ENCODE measurements at places on chromosomes 7 and 10. TPM values are rescaled to one million over a fixed set of nuclear protein-coding genes. Genes with fewer than 3 reads are reported as not detected.
A peak's percentile ranks its signal among the peaks of the same experiment; 100 is the strongest.

DNA sequence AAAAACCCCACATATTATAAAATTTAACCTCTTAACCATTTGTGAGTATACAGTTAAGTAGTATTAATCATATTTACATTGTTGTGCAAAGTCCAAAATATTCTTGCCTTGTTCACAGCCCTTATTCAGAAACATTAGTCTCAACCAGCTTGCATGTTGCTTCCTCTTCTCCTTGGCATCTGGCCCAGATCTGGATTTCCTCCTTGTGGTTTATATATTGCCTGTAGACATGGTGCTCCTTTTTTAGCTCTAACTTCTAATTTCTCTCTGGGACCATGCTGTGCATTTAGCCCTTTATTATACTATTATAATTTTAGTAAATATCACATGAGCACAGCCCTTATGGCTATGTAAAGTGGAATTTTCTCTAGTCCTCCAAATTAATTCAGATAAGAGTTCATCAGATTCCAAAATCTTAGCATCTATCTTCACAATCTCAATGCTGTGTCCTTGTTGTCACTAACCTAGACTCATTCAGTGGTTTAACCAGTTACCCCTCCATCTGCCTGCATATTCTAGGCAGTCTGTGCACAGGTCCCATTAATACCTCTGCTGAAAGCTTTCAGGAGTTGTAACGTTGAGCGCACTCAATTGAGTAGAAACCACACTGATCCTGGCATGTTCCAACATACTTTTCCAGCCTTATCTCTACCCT, 7.9 kb downstream of the CPED1 start:
- DNase-seq: peak; percentile 84

- no peak for DNase-seq
These were observed 23.6 kb downstream of the MEST start for GRCh38 chr7:130515315-130516040.

GRCh38 chr7:91767820-91768219, 112.7 kb downstream of the MTERF1 start:
- no peak for DNase-seq

The TMEM229A gene
- not detected for total RNA-seq

The CUZD1 gene
- total RNA-seq: not detected

DNA sequence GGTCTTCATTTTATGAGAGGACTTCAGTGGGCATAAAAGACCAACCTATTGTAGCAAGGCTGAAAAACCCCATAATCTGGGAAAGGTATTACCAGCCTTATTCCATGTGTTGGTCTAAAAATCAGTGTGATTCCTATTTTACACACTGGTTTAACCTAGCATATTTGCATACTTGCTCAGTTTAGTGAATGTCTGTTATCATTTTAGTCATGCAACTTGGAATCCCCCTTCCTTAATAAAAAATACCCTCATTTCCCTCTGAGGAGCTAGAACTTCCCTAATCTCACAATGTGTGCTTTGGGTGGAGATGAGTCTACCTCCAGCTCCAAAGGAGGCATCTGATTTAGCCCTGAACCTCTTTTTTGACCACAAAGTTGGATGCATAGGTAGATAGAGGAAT, 312.8 kb upstream of the SORCS1 start:
- no peak for DNase-seq

The MBL2 gene
- total RNA-seq: not detected

The PTER gene
- not detected for total RNA-seq

- DNase-seq: no peak
These were observed 42.4 kb upstream of the FAM20C start for GRCh38 chr7:149791-150636.

DNA sequence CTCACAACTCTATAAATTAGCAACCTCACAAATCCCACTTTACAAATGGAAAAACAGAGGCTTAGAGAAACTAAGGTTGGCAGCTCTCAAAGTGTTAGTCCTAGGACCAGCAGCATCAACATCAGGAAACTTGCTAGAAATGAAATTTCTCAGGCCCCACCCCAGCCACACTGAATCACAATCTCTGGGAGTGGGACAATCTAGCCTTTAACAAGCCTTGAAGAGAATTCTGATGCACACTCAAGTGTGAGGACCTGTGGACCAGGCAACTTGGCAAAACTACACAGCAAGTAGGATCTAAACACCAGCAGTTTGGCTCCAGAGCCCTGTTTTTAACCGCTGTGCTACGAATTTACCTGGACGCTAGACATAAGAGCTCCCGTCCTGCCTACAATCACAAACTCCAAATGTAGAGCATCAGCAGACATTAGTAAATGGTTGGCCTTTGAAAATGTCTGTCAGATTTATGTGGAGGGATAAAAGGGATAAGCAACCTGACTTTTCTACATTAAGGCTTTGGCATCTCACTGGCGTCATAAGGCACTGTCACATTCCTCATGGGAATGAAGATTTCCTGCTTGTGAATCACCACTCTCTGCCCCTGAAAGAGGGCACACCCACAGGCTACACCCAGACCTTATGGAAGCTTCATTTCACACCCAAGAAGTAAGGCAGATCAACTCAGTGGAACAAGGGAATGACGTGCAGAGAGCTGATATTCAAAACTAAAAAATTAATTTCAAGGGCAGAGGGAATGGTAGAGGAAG, 34.5 kb downstream of the PPP1R3C start:
- DNase-seq: peak; percentile 98

DNA sequence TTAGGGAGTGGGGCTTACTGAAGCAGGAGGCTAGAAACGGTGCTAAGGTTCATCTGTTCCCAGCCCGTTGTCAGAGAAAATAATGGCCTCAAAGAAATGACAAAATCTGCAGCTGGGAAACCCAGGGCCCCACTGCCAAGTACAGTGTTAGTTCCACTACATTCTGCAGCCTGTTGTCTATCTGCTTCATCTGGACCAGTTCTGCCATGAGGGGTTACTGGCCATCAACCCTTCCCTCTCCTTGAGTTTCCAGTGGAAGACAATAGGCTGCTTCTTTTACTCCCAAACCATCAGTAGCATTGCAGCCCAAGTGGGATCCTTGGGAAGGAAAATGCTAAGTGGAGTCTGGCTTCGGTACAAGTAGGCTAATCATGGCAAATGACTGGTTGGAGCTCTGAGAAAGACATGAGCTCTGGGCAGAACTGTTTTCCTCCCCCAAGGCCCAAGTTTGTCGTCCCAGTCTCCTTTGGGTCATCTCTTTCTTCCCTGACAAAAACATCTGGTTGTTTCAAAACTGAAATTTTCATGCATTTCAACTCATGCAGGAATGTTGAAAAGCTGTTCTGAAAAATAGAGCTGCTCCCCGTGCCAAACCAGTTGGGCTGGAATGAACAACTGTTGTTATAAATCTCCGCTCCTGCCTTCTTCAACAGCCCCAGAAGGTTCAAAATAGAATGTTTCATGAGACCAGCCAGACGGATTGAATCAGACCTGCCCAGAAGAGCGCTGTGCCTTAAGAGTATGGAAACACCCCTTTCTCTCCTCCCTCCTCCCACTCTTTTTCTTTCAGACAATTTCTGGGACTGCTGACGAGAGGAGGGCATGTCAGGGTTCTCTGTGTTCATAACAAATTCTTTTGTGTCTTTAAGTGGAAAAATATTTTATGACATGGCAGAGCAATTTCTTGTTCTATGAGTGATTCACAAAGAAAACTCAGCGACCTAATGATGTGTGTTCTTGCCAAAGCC, 116.6 kb downstream of the RAB18 start:
- DNase-seq: peak; percentile 26

- no peak for DNase-seq
These were observed 5.5 kb downstream of the SMARCD3 start for GRCh38 chr7:151243045-151243349.

DNA sequence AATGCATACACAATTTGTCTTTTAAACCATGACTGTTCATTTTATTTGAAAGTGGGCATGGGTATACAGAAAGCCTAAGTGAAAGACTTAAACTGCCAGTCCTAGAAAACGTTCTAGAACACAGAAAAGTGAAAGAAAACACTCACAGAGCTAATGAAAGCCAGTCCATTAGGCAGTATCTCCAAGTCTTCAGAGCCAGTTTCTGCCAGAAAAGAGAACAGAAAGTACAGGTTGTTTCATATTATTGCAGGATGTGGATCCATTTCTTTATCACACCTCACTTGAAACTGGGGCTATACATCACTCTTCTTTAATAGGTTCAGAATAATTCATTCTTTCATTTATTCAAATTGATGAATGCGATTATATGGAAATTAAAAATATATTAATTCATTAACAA, 7.7 kb downstream of the PON1 start:
- no peak for DNase-seq

DNA sequence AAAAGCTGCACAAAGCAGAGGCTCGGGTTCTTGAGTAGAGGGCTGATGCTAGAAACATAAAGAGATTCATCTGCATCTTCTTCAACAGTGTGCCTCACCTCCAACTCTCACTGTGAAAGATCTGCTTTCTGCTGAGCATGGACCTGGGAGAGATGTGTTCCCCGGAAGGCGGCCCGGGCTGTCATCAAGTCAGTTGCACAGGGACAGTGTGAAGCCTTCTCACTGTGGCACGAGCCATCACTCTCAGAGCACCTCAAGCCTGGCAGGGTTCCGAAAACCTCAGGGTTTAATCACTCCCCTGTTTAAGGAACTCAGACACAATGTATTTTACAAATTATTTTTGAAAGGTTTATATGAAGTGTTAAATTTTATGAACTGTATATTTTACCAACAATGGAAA, 98.7 kb downstream of the RBM20 start:
- no peak for DNase-seq

DNA sequence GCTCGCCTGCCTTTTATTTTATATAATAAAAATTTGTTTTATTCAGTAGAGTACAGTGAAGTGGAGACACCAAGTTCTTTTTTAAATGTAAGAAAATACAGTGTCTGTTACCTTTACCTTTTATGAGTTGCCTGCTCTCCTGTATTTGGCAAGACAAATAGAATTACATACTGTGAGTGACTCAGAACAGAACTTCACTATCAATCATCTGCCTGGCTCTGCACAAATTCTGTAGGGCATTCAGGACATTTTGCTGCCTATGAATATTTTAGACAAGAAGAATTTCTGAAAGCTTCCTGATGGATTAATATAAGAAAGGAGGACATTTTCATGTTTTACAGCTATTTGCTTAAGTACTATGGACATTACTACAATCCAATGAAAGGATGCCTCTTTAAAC, 135.4 kb upstream of the PHF14 start:
- DNase-seq: no peak
